Stimulated activated CD8-positive, alpha-beta memory T cell treated with anti-CD3 and anti-CD28 coated beads, Interleukin-7, amount 100 ng/mL, for 1 hour (primary cell): ENCODE measurements at places on chromosomes 12 and 14.

DNA sequence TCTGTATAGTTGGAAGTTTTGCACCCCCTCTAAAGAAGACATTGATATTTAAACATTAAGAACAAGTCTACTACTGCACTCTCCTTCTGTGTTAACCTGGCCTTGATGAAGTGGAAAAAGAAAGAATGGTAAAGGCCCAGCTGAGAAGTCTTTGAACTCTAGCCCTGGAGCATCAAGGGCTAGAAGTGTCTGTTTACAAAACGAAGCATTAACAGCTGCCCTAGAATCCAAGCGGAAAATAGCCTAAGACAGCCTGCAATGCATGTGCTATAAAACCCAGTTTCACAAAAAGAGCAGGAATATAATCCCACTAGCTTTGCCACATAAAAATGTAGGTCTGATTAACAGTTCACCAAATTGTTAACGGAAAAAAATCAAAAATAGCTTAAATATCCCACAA, 60.5 kb downstream of the NUMB start:
- DNase-seq, result no peak

DNA sequence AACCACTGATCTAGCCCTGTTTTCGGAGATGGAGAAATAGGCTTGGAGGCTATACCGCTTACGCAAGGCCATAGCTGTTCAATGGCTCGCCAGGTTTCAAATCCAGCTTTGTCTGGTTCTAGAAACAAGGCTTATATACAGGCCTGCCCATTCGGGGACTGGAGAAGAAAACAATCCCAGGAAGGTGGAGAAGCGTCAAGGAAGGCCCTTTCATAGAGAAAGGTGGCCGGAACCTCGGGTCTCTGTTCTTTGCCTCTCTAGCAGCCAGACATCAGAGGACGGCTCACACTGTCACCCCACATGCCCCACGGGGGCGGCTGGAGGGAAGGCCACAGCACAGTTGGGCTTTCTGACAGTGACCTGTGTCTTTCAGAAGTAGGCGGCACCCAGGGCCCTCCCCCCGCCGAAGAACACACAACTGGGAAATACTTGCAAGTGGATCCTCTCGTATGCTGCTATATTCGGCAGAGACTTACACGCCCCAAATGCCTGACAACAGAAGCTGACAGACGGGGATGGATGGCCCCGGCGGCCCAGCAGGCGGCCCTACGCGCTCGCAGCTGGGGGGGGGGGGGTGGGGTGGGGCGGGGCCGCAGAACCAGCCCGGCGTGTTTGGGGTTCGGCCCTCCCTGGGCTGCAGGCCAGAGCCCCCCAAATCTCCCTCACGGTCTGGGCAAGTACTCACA, 4.5 kb upstream of the SETD1B start:
- no peak for DNase-seq

DNA sequence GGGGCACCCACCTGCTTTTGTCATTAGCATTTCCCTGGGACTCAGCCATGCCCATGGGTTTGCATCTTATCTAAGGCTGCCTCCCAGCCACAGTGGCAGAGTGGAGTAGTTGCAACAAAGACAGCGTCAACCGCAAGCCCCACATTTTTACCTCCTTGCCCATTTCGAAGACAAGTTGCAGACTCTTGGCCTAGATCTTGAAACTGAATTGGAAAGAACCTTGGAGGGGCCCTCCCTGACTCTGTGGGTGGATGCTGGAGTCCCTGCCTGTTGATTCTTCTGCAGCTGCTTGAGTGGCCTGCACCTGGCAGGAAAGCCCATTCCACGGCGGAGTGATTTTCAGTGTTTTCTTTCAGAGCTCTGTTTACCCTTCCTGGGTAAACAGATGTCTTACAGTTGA, 309.0 kb downstream of the VRK1 start:
- no peak for DNase-seq

- DNase-seq, result no peak
Observed at GRCh38 chr12:47689215-47689614, 16.6 kb downstream of the RPAP3 start.

GRCh38 chr14:105999361-106000028, 473.1 kb downstream of the TMEM121 start:
- peak; percentile 36 for DNase-seq

DNA sequence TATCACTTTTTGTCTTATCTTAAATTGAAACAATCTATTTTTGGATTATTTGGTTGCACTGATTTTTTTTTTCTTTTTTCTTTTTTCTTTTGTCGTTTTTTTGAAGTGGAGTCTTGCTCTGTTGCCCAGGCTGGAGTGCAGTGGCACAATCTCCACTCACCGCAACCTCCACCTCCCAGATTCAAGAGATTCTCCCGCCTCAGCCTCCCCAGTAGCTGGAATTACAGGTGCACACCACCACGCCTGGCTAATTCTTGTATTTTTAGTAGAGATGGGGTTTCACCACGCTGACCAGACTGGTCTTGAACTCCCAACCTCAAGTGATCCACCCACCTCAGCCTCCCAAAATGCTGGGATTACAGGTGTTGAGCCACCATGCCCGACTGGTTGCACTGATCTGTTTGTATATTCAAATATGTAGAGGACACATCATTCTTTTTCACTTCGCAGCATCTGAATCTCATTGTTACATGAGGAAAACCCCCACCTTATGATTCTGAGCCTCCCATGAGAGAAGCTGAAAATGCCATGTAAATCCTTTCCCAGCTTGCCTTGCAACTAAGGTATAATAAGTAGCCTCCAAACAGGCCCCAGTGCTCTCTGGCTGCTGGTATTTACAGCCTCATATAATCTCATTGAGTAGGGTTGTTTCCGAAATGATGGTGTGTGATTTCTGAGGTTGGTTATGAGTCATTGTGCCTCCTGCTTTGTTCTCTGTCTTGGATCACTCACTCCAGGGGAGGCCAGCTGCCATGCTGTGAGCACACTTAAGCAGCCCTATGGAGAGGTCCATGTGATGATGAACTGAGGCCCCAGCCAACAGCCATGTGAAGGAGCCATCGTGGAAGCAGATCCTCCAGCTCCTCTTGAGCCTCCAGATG, 5.2 kb upstream of the HSP90B1 start:
- no peak for DNase-seq

GRCh38 chr12:84508851-84509260, 403.7 kb downstream of the SLC6A15 start:
- DNase-seq, result no peak
